ENCODE measurements at places on chromosomes 3 and 15. TPM values are rescaled to one million over a fixed set of nuclear protein-coding genes. Genes with fewer than 3 reads are reported as not detected.

GRCh38 chr3:50028346-50028745, 60.4 kb upstream of the RBM5 start:
- no peaks in the 10 kb centered on the region for H3K4me1 ChIP-seq
- H3K27me3 ChIP-seq: no peaks in the 10 kb centered on the region
- H3K4me3 ChIP-seq: no peak overlapping the region
- no peaks in the 10 kb centered on the region for H3K36me3 ChIP-seq

STRIT1 gene
- total RNA-seq: not detected

KNL1 gene
- 19.0 TPM for total RNA-seq

GRCh38 chr15:41558400-41559238, at the start of gene TYRO3:
Gene TYRO3 (plus strand): TSS chr15:41559212. CDS start chr15:41559258, 46 bp downstream.
- H3K36me3 ChIP-seq: peaks cover 15% of the 10 kb centered on the region
- peak within 1 kb of the TSS; percentile 66 for H3K27ac ChIP-seq
- DNase-seq: peak; percentile 60
- no peaks in the 10 kb centered on the region for H3K4me1 ChIP-seq
- H3K27me3 ChIP-seq: peaks cover 22% of the 10 kb centered on the region

- H3K4me3 ChIP-seq: no peak overlapping the region
- DNase-seq: peak; percentile 17
- H3K4me1 ChIP-seq: no peaks in the 10 kb centered on the region
- no peaks in the 10 kb centered on the region for H3K36me3 ChIP-seq
- peaks cover 3% of the 10 kb centered on the region for H3K27me3 ChIP-seq
Measured at GRCh38 chr3:40719660-40720287, 195.0 kb downstream of the ZNF621 start.

DNA sequence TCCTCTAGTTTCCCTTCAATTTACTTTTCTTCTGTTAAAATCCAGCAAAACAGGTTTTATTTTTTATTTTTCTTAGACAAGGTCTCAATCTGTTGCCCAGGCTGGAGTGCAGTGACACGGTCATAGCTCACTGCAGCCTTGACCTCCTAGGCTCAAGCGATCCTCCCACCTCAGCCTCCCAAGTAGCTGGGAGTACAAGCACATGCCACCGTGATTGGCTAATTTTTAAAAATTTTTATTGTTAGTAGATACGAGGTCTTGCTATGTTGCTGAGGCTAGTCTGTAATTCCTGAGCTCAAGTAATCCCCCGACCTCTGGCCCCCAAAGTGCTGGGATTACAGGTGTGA, 41.6 kb downstream of the ILDR1 start:
- no peaks in the 10 kb centered on the region for H3K27me3 ChIP-seq
- peaks cover 12% of the 10 kb centered on the region for H3K4me1 ChIP-seq
- peak overlapping the region; percentile 66 for H3K27ac ChIP-seq
- no peak for DNase-seq
- H3K36me3 ChIP-seq: no peaks in the 10 kb centered on the region
- H3K4me3 ChIP-seq: no peak overlapping the region

- no peaks in the 10 kb centered on the region for H3K4me1 ChIP-seq
- no peaks in the 10 kb centered on the region for H3K36me3 ChIP-seq
- H3K27ac ChIP-seq: no peak overlapping the region
Measured at GRCh38 chr3:66638717-66639116, 137.9 kb upstream of the LRIG1 start.

CLSTN2 gene
- 0.07 TPM for total RNA-seq

DNA sequence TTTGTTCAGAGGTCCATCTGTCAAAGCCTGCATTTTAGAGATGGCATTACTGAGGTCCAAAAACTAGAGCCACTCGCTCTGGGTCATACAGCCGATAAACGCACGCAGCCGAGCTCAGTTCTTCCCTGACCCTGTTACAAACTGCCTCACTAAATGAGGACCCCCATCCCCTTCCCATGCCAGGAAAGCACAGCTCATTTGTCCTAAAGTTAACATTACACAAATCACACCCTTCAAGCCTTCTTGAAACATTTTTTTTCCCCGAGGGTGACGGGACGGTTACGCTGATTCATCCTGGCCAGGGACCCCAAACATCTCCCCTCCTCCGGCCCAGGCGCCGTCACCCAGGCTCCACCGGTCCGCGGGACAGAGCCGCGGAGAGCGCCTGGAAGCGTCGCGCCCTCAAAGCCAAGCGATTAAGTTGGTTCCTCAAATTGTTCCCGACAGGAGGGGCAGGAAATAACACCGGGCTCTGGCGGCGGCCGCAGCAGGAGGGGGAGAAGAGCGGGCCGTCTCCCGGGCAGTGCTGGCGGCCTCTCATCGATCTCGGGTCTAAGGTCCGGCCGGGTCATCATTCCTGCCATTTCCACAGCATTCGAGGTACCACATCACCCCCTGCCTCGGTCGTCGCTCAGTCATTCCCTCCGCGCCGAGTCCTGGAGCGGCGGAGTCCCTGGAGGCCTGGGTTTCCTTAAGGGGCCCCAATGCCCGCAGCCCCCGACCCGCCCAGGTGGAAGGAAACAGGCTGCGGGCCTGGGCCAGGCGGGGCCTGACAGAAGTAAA, 619 bp upstream of the CMTM8 start:
- DNase-seq: peak; percentile 52
- peak overlapping the region; percentile 81 for H3K4me3 ChIP-seq
- H3K27me3 ChIP-seq: peaks cover 11% of the 10 kb centered on the region
- H3K4me1 ChIP-seq: peaks cover 38% of the 10 kb centered on the region

- no peaks in the 10 kb centered on the region for H3K36me3 ChIP-seq
- no peak for DNase-seq
- H3K27me3 ChIP-seq: no peaks in the 10 kb centered on the region
- peaks cover 34% of the 10 kb centered on the region for H3K4me1 ChIP-seq
Measured at GRCh38 chr3:159852266-159852665, 136.4 kb upstream of the IL12A start.

GRCh38 chr15:75648156-75649000, 666 bp downstream of the SNX33 start:
- H3K27me3 ChIP-seq: no peaks in the 10 kb centered on the region
- peak; percentile 37 for DNase-seq
- H3K4me1 ChIP-seq: peaks cover 66% of the 10 kb centered on the region
- peak overlapping the region; percentile 82 for H3K4me3 ChIP-seq

DNA sequence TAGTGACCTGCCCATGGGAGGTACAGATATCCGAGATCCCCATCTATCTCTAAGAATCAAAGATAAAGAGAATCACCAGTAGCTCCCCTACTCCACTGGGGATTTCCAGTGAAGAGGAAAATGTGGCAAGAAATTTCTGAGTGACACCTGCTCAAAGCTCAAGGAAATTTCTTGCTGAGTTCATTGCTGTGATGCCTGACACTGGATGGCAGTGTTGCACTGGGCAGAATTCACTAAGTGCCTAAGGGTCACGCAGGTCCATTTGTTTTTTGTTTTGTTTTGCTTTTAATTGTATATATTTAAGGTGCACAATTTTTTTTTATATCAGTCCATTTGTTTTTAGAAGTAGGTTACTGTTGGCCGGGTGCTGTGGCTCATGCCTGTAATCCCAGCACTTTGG, 109.5 kb upstream of the KCNAB1 start:
- H3K4me1 ChIP-seq: no peaks in the 10 kb centered on the region
- no peak overlapping the region for H3K4me3 ChIP-seq
- H3K27me3 ChIP-seq: no peaks in the 10 kb centered on the region
- DNase-seq: peak; percentile 45
- no peaks in the 10 kb centered on the region for H3K36me3 ChIP-seq

AVEN gene
- total RNA-seq: 2.8 TPM

- no peaks in the 10 kb centered on the region for H3K36me3 ChIP-seq
- H3K27me3 ChIP-seq: peaks cover 36% of the 10 kb centered on the region
- H3K27ac ChIP-seq: no peak overlapping the region
- peaks cover 29% of the 10 kb centered on the region for H3K4me1 ChIP-seq
- DNase-seq: no peak
- no peak overlapping the region for H3K4me3 ChIP-seq
Measured at GRCh38 chr3:127964053-127964452, 49.0 kb downstream of the KBTBD12 start.

AGBL1 gene
- total RNA-seq: not detected

GRCh38 chr3:125110016-125110875, 54.4 kb upstream of the HEG1 start:
- H3K27ac ChIP-seq: no peak overlapping the region
- no peaks in the 10 kb centered on the region for H3K27me3 ChIP-seq
- H3K4me3 ChIP-seq: no peak overlapping the region
- DNase-seq: no peak
- peaks cover under 1% of the 10 kb centered on the region for H3K4me1 ChIP-seq

PLCL2 gene
- 5.8 TPM for total RNA-seq

TUSC7 gene
- not detected for total RNA-seq

TRPM1 gene
- not detected for total RNA-seq

ROPN1B gene
- 0.92 TPM for total RNA-seq

- peaks cover 15% of the 10 kb centered on the region for H3K36me3 ChIP-seq
- no peak overlapping the region for H3K4me3 ChIP-seq
- DNase-seq: no peak
- H3K4me1 ChIP-seq: peaks cover 42% of the 10 kb centered on the region
- H3K27me3 ChIP-seq: no peaks in the 10 kb centered on the region
Measured at GRCh38 chr3:45130476-45130875, 15.7 kb downstream of the CDCP1 start.

- no peak overlapping the region for H3K27ac ChIP-seq
- no peak for DNase-seq
- H3K36me3 ChIP-seq: no peaks in the 10 kb centered on the region
- H3K4me1 ChIP-seq: no peaks in the 10 kb centered on the region
Measured at GRCh38 chr3:133757701-133758567, 11.7 kb downstream of the TF start.

DNA sequence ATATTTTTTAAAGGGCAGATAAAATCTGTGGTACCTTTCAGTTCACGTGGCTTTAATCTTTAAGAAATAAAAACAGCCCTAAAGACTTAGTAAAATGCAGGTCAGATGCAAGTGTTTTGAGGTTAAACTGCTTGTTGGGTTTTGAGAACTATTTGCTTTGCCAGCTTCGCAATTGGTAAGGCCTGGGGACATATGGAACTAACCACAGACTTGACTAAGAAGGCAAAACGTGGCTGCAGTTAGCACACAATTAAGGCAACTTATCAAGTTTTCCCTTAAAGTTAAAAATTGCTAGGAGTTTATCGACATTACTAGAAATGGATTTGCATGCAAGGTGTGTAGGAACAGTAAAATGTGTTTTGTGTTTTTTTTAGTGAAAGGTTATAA, 206.9 kb downstream of the ZNF385D start:
- no peaks in the 10 kb centered on the region for H3K36me3 ChIP-seq
- H3K4me3 ChIP-seq: no peak overlapping the region
- no peak overlapping the region for H3K27ac ChIP-seq
- no peak for DNase-seq
- H3K27me3 ChIP-seq: no peaks in the 10 kb centered on the region

DNA sequence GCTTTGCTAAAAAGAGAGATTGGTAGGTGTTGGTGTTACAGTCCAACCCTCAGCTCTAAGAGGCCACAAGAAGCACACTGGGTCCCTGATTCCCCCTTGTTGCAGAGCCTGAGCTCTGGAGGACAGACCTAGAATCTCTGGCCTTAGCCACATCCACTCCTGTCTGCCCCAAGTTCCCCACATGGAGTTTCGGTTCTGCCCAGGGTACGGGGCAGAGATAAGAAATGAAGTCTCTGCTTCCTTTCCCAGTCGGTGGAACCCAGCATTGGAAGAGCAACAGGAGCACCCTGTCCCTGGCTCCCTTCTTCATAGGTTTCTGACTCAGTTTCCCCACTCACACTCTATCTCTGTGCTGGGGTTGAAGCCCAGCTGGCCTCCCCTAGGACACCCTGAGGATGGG, 13.2 kb downstream of the PRR23E start:
- H3K4me1 ChIP-seq: no peaks in the 10 kb centered on the region
- DNase-seq: no peak
- H3K27ac ChIP-seq: no peak overlapping the region

GRCh38 chr3:30357897-30358296, 248.5 kb upstream of the TGFBR2 start:
- H3K36me3 ChIP-seq: no peaks in the 10 kb centered on the region
- H3K4me1 ChIP-seq: peaks cover 15% of the 10 kb centered on the region
- no peak for DNase-seq
- no peak overlapping the region for H3K27ac ChIP-seq
- no peak overlapping the region for H3K4me3 ChIP-seq

CLDN1 gene
- 204 TPM for total RNA-seq

DNA sequence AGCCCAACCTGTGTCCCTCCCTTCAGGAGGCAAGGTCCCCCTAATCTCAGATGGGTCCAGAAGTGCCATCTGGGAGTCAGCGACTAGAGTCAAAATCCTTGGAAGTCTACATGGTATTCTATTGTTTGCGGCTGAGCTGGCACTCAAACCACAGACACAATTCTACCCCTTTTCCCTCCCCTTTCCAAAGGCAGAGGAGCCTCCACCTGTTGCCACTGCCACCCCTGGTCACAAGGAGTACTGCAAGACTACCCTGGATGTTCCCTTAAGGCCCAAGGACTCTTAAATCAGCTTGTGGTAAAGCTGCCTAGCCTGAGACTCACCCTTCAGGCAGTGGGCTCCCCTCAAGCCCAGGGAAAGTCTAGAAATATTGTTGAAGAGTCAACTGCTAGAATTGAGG, 4.3 kb upstream of the OR5H6 start:
- no peaks in the 10 kb centered on the region for H3K27me3 ChIP-seq
- no peak overlapping the region for H3K4me3 ChIP-seq
- no peaks in the 10 kb centered on the region for H3K36me3 ChIP-seq
- DNase-seq: peak; percentile 28

PATL2 gene
- total RNA-seq: 3.8 TPM

DNA sequence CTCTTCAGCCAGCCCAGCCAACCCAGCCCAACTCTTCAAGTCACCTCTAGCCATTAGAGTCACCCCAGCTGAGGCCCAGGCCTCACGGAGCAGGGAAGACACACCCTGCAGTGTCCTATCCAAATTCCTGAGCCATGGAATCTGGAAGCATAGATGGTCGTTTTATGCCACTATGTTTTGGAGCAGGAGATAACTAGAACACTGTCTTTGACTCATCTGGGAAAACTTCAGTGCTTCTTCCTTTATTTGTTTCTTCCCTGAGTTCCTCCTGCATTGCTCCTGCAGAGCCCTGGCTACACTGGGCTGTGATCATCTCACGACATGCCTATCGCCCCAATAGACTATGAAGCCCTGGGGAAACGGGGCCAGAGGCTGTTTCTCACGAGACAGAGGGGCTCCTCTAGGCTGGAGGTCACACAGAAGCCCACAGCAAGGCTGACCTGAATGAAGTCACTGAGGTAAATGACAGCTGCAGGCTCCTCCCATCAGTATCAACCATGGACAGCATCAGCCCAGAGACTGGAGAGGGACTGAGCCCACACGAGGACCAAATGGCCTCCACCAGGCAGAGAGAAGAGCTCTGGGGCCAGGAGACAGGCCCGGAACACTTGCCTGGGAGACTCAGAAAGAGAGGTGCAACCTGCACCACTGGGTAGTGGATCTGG, 22.7 kb downstream of the CRABP1 start:
- H3K4me1 ChIP-seq: no peaks in the 10 kb centered on the region
- no peak overlapping the region for H3K27ac ChIP-seq
- H3K4me3 ChIP-seq: no peak overlapping the region
- H3K27me3 ChIP-seq: peaks cover 57% of the 10 kb centered on the region
- DNase-seq: no peak

DNA sequence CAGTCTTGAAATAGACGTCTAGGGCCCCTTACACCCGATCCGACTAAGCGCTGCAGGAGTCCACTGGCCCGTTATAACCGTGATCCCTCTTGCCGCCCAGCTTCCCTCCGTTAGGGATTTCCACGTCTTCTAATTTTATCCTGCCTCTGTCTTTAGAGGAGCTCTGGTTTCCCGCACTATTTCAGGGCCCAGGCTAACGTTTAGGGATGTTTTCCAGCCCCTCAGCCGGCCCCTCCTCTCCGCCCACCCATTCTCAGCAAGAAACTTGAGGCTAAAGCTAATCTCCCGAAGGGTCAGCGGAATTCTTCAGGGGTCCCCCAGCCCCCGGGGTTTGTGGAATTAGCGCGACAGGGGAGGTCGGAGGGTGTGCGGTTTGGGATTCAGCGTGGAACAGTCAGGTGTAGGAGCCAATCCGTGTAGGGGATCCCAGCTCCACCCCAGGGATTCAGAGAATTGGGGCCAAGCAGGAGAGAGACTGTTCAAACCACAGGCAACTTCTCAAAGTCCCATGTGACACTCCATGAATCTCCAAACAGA, 1.6 kb downstream of the PTX3 start:
- H3K27ac ChIP-seq: peak overlapping the region; percentile 33
- peaks cover 18% of the 10 kb centered on the region for H3K4me1 ChIP-seq
- H3K27me3 ChIP-seq: no peaks in the 10 kb centered on the region
- peak overlapping the region; percentile 69 for H3K4me3 ChIP-seq
